Activated T-helper 9 cell treated with anti-CD3 and anti-CD28 coated beads, Interleukin-2, amount 50 U/mL, for 16 hours (primary cell): ENCODE measurements at places on chromosomes 5 and 9.

DNA sequence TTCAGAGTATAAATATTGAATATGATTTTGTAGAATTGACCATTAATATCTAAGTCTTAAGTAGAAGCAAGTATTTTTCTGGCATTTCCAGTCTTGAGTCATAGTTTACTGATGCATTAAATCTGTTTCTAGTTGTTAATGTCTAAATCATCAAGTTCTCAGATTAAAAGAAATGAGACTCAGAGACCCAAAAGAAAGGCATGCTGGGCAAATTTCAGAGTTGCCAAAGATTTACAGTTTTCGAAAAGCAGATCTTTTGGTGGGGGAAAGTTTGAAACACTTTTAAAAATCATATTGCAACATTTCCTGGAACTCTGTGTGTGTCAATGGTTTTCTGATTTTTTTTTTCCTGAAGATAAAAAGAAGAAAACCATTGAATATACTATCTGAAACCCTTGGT, 60.9 kb downstream of the ANKRD55 start:
- DNase-seq: no peak

DNA sequence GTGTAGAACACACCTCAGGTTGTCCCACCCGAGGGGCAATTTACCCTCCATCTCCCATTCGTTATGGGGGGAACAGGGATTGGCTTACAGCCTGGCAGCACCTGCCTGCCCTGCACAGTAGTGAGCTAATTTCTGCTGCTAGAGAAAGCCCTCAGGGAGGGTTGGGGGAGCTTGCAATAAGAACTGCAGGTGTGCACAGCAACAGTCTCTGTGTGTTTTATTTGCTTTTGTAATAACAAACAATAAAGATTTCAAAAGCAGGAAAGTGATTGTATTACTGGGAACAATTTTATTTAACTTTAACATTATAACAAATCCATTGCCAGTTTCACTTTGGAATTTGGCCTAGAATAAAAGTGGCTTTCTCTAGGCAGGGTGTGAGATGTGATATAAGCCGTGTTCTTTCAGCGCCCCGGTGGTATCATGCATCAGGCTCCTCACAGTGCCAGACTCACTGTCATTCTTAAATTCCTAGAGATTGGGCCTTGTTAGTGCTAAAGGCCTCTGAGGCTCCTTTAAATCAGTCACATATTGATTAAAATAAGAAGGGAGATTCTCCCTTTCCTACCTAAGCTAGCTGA, 81.1 kb downstream of the RMI1 start:
- no peak for DNase-seq

DNA sequence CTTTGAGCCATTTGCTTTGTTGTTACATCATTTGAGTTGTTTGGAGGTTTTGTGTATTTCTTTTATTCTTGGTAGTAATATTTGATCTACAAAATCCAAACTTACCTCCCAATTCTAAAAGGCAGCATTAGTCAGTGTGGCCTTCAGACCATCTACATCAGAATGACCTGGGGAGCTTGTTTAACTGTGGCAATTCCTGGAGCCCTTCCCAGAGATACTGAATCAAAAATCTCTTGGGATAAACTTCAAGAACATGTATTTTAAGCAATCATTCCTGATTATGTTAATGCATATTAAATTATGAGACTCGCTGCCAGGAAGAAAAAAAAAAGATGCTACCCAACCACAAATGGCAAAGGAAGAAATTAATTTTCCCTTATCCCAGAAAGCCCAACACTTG, 268.9 kb upstream of the PDE4D start:
- no peak for DNase-seq

- DNase-seq: no peak
Observed at GRCh38 chr5:143605403-143606005, 202.0 kb upstream of the NR3C1 start.

- no peak for DNase-seq
Observed at GRCh38 chr5:66976108-66976507, 220.5 kb downstream of the CD180 start.

DNA sequence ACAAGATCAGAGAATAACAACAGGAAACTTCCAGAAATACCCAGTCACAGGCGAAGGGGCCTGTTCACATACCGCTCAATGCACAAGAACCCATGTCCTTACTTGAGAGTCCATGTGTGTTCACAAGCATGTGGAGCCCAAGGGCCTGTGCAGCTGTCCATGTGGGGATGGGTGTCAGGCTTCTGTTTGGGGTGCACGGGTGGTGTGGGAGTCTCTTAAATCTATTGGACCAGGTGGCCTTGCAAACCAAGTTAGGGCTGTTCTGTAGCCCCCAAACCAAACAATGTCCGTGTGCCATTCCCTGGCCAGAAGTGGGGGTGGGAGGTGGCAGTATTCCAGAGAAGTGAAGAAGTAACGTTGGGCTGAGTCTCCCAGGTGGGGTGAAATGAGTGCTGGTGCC, 222.3 kb downstream of the PBX3 start:
- DNase-seq: no peak

DNA sequence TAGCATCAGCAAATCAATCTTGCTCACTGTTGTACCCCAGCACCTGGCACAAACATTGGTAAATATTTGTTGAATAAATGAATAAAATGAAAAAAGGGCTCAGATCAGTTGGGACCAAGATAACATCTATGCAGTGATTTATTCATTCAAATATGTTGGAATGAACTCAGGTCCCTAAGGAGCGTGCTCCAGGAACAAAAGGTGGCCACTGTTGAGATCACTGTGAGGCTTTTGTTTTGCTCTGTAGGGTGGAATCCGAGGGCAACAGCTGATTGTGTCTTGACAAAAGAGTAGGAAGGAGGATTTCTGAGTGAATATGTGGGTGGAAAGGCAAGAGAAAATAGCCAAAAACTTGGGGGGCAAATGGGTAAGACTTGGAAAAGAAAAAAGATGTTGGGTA, 89.7 kb downstream of the PPP2R2B start:
- DNase-seq: no peak

DNA sequence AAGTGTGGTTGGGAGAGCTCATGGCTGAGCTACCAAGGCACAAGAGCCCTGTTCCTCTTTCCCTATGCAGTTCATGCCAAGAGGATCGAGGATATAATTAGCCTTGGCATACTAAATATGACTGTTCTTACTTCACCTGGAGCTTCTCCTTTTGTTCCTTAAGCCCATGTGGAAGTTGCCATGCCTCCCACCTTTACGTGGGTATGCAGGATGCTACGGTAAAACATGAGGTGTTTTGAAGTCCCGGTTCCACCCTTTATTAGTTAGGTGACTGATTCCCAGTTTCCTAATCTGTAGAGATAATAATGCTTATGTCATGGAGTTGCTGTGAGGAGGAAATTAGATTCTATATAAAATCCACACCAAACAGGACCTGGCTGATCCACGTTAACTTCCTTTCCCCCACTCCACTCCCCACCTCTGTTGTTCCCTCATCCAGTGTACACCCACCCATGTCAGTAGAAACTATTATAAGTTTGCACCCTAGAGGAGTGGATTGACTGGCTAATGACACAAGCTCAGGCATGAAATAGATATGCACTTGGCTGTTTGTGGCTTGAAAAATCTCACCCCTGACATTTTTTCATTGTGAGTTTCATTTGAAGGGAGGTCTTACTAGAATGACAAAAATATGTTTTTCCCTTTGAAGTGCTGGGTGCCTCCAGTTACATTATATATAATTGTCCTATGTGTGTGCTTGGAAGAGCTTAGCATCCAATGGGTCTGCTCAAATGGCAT, 36.8 kb upstream of the SHOC1 start:
- no peak for DNase-seq

- DNase-seq: no peak
Observed at GRCh38 chr5:79563247-79563590, 49.0 kb upstream of the TENT2 start.

- no peak for DNase-seq
Observed at GRCh38 chr5:129384736-129385135, 75.4 kb upstream of the ADAMTS19 start.

GRCh38 chr9:137281345-137282116, 4.0 kb downstream of the TOR4A start:
- no peak for DNase-seq

- no peak for DNase-seq
Observed at GRCh38 chr5:115611873-115612272, 9.6 kb upstream of the TICAM2 start.

DNA sequence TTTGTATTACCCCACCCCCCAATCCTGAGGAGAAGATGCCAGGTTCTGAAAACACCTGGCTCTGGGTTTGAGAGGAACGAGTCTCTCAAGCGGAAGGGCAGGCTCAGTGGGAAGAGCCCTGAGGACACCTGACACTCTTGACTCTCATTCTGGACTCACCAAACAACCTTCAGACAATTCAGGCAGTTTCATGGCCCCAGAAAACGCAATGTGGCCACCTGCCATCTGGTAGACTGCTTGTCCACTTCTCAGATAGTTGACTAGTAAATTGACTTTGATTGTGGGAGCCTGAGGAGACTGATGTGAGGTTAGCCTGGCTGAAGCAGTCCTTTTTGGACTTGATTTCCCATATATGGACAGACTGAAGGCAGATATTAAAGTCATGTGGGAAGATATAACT, 117.5 kb upstream of the FSTL4 start:
- DNase-seq: no peak

DNA sequence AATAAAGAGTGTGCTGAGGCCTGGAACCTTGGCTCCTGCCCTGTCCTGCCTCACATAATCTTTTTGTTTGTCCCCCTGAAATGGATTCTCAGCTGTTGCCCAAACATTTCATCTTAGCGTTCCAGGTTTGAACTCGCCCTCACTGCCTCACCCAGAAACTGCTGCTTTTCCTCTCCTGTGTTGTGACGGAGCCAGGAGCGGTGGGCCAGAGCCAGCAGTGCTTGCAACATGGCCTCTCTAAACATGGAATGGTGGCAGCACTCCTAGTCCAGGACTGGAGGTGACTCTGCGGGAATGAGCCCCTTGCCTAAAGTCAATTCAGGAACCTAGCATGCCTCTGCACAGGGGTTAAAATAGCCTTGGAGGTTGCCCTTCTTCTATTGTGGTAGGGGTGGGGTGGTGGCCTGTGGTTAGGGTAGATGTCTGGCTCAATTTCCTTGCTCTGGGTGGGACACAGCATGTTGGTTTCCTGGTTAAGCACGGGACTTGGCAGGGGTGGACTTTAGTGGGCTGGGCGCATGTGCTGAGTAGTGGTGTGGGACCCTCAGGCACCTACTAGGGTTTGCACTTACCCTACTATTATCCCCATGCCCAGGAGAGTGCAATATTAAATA, 101.6 kb downstream of the SLC25A46 start:
- DNase-seq: no peak

- DNase-seq: no peak
Observed at GRCh38 chr5:2695200-2695891, 56.1 kb downstream of the IRX2 start.

GRCh38 chr5:172501708-172502320, 47.5 kb upstream of the SH3PXD2B start:
- no peak for DNase-seq

GRCh38 chr5:174737330-174737729, 12.9 kb downstream of the MSX2 start:
- no peak for DNase-seq

GRCh38 chr5:179805529-179806249, 977 bp downstream of the MGAT4B start:
- no peak for DNase-seq

DNA sequence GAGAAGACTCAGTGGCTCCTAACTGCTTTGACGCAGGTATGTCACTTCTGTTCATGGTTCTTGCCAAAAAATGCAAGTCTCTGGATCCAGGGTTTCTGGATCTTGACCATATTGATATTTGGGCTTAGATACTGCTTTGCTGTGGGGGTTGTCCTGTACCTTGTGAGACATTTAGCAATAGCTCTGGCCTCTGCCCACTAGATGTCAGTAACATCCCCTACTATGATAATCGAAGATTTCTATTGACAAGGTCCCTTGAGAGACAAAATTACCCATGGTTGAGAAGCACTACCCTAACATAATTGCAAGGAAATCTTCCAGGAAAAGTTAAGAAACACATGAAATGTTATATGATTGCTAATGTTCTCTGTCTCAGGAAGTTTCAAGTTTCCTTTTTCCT, 285.4 kb downstream of the TMEM232 start:
- no peak for DNase-seq

- DNase-seq: no peak
Observed at GRCh38 chr5:139588962-139589361, 27.8 kb downstream of the UBE2D2 start.

DNA sequence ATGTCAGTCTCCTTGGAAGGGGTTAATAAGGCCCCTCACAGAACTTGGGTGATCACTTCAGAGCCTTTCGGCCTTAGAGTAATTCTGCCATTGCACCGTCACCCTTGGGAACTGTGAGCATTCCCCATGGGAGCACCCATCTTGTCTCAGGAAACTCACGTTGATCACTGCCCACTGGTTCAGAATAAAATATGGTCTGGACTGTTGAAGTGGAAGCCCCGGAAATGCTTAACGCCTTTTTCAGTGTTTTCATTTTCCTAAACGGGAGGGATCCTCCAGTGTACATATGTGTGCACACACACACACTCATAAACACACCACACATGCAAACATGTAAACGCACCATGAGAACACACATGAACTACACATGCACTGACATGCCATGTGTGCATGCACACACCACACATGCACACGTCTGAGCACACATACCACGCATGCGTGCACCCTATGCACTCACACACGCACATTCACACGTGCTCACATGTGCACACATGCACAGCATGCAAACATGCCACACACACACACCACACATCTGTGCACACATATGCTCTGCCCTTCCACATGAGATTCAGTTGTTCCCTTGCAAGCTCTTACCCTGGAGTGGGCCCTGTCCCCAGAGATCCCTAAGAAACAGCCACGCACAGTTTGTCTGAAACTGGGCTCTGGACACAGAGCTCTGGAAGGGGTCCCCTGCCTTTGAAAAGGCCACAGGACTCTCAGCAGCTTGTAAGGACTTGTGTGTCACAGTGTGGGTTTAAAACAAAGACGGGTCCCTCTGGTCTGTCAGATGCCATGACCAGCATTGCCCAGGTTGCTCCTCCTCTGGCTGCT, 17.0 kb downstream of the MRPL36 start:
- DNase-seq: no peak

DNA sequence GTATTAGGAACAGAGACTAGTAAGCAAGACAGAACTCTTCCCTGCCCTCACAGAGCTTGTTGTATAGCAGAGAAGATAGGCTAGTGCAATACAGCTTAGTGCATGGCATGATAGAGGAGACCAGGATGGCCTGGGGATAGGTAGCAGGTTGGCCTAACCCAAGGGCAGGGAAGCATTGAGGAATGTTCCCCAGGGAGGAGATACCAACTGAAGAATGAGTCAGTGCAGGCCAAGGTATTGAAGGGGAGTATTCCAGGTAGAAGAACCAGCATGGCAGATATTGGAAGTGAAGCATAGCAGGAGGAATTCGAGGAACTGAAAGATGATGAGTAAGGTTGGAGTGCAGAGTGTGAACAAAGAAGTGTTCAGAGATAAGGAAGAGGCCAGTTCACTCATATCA, 138.6 kb upstream of the DHFR start:
- no peak for DNase-seq

DNA sequence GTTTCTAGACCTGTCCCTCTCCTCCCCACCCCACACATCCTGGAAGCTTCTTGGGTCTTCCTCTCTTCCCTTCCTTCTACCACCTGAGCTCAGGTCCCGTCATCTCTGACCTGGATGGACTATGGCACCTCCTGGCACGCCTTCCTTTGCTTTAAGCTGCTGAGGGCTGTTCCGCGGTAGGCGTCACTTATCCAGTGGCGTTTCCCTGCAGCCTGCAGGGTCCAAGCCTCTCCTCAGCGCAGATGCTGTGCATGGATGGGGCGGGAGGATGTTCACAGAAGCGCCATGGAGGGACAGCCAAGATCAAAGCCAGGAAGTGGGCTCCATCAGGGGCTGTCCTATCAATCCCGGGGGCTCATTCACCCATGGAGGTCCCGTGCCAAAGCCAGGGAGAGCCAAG, 23.8 kb upstream of the CNOT6 start:
- no peak for DNase-seq

GRCh38 chr5:126486332-126486731, 63.1 kb downstream of the GRAMD2B start:
- no peak for DNase-seq
